ENCODE measurements at places on chromosomes 7 and 10.

- peak; percentile 75 for DNase-seq
These were observed 662.6 kb upstream of the IGFBP3 start for GRCh38 chr7:46583656-46584055.

- no peak for DNase-seq
These were observed 4.5 kb downstream of the STAM start for GRCh38 chr10:17648243-17649035.

DNA sequence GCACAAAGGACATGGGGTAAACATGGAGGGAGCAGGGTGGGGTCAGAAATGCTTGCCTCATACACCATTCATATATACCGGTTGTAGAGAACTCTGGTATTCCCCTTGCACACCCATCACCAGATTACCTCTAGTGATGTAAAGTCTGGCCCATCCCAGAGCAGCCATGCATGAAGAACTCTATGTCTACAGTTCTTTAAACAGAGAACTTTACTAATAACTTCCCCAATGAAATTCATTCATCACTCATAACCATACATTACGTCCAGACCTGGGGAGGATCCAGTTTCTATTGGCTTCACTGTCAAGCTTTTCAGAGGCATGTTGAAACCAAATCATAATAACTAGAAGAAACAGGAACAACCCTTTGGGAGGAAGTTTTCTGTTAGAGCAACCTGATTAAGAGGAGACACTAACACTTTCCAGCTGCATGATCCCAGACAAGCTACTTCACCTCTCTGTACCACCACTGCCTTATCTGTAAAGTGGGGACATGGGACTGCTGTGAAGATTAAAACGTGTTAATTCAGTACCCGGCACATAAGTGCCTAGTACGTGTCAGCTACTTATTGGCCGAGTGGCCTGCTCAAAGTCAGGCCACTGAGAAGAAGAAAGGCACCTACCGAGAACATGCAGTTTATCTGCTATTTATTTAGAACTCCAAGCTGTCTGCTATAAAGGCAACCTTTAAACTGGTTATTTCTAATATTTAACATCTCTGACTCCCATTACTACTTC, 59.7 kb downstream of the IGF2BP3 start:
- no peak for DNase-seq

DNA sequence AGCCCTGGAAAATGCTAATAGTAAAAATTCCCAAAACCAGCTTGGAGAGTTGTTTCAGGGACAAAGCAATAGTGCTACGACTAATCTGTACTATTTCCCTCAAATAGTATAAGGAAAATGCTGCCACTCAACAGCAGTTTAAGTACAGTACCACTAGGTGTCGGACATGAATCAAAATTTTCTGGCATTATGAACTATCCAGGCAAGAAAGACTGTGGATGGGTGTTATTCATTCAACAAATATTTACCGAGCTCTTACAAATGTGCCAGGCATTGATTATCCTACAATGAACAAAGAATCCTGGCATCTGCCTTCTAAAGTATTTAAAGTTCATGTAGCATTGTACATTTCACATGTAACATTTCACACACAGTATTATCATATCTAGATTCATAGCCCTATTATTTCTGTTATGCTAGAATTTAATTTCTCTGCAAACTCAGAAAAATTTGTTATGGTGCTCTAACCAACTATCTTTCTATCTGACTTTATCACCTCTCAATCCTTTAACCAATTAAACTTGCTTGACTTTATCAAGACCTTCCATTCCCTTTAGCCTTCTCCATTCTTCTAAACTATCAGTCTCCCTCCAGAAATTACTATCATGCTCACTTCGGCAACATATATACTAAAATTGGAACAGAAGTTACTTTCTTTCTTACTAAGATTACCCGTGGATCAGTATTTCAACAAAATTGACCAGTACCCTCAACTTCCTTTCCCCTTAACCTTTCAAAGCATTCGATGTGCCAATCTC, 80.6 kb downstream of the ARHGAP21 start:
- peak; percentile 90 for DNase-seq

GRCh38 chr7:37482505-37482904, 33.8 kb upstream of the ELMO1 start:
- no peak for DNase-seq

GRCh38 chr7:104795086-104795485, 218.9 kb upstream of the KMT2E start:
- no peak for DNase-seq

DNA sequence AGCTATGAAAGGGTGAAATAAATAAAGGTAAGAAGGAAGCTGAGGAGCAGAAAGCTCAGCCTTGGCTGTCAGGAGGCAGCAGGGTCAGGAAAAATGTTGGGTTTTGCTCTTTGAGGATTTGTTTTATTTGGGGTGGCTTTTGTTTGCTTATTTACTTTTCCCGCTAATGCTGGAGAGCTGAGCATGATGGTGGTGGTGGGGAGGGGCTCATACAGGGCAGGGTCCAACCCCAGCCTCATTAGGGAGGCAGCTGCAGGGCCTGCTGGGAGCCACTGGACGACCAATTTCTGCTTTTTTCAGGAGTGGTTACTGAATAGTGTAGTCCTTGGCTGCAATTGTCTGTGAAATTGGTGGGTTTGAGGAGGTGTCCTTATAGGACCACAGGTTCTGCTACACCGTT, 36.3 kb downstream of the CCM2 start:
- DNase-seq: no peak

GRCh38 chr10:116026725-116027124, 246.3 kb downstream of the GFRA1 start:
- DNase-seq: no peak

- no peak for DNase-seq
These were observed 23.9 kb upstream of the AP5Z1 start for GRCh38 chr7:4751398-4751947.

GRCh38 chr7:56026538-56026937, 24.7 kb downstream of the PSPH start:
- DNase-seq: peak; percentile 79

GRCh38 chr7:158257001-158257400, 330.6 kb downstream of the PTPRN2 start:
- no peak for DNase-seq

- DNase-seq: peak; percentile 55
These were observed at the start of gene GJC3 for GRCh38 chr7:99928994-99929729. GJC3 (minus strand) TSS chr7:99929620; CDS start chr7:99929620, 0 bp downstream.

DNA sequence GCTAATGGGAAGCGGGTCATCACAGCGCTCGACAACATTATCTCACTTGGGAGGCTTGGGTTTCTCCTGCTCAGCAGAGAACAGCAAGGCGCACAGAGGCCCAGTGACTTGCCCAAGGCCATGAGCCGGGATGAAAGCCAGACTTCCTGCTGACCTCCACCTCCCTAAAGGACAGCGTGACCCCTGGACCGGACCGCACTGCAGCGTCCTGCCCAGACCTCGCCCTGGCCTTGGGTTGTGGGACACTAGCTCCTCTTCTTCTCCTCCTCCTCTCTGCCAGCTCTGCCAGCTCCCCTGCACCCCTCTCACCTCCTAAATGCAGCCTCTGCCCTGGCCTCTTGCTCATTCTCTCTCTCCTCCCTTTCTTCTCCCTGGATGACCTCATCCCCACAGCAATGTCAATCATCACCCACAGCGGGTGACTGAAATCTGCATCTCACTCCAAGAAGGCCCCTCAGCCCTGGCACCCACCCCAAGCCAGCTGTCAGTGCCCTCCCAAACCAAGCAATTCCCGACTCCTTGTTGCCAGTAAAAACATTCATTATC, 19.4 kb downstream of the SPOCK2 start:
- no peak for DNase-seq

DNA sequence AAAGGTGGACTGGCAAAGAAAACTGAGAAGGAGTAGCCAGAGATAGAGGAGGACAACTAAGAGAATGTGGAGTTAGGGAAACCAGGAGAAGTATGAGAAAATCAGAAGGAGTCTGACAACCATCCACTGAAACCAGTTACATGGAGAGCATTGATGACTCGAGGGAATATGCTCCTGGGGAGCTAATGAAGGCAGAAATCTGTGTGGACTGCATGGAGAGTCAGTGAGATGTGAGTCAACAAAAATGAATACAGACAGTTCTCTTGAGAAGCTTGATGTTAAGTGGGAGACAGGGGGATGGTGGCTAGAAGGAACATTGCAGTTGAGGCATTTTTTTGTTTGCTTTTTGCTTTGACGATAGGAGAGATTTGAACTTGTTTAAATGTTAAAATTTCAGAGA, 34.3 kb upstream of the ZNF32 start:
- DNase-seq: no peak

GRCh38 chr10:6473901-6474370, 106.1 kb downstream of the PRKCQ start:
- peak; percentile 16 for DNase-seq

DNA sequence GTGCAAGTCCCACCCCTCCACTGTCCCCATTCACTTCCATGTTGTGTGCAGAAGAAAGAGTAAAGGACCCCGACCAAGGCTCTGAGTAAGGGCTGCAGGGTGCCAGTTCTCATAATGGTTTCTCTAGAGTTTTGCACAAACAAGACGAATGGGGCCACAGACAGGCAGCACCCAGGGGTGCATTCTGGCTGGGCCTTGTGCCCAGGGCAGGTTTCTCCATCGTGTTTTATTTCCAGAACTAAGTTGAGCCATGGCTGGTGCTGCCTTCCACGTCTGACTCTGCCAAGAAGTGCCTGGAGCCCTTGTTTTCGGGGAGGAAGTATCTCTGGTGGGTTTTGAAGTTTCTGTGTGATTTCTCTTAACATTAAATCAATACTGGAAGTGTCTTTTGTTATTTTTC, 95.0 kb upstream of the SDK1 start:
- no peak for DNase-seq

DNA sequence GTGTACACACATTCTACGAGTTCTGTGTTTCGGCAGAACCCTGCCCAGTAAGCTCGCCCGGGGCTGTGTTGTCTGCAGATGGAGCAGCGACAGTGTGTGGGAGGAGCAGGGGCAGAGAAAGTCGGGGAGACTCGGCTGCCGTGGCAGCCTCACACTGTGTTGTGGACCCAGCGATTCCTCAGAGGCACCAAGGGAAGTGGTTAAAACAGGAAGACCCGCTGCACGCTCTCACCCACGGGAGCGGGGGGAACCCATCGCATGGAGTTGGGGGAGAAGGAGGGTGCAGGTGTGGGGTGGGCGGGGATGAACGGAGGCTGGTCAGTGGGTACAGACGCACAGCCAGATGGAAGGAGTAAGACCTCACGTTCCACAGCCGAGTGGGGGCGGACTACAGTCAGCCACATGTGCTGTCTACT, 250.2 kb downstream of the ELFN1 start:
- DNase-seq: no peak

DNA sequence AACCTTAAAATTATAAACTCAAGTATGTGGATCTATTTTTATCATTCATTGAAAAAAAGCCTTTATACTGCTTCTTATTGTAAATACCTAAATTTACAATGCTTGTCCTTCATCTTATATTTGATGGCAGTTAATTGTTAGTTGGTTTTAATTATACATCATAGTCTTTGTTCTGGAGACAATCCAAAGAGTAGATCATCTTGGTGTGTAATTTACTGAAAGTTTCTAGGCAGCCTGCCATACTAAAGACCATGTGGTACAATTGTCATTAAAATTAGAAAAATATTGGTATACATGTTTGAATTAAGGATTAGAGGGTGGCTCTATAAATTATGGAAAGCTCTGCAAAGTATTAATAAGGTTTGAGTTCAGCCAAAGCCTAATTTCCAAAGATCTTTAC, 231.4 kb downstream of the KCND2 start:
- DNase-seq: no peak

- DNase-seq: peak; percentile 87
These were observed 36.1 kb upstream of the CCNY start for GRCh38 chr10:35300063-35300699.

GRCh38 chr7:99123571-99124033, 20.3 kb downstream of the SMURF1 start:
- DNase-seq: peak; percentile 58

GRCh38 chr10:17904564-17904963, 47.2 kb upstream of the SLC39A12 start:
- no peak for DNase-seq

- no peak for DNase-seq
These were observed 652 bp downstream of the KAZALD1 start for GRCh38 chr10:101062232-101063049.

- peak; percentile 20 for DNase-seq
These were observed 356.5 kb upstream of the KLF6 start for GRCh38 chr10:4141471-4141870.

GRCh38 chr10:43963793-43964425, 315.2 kb upstream of the ZNF32 start:
- DNase-seq: no peak

GRCh38 chr10:27612551-27613035, 108.5 kb downstream of the RAB18 start:
- no peak for DNase-seq

DNA sequence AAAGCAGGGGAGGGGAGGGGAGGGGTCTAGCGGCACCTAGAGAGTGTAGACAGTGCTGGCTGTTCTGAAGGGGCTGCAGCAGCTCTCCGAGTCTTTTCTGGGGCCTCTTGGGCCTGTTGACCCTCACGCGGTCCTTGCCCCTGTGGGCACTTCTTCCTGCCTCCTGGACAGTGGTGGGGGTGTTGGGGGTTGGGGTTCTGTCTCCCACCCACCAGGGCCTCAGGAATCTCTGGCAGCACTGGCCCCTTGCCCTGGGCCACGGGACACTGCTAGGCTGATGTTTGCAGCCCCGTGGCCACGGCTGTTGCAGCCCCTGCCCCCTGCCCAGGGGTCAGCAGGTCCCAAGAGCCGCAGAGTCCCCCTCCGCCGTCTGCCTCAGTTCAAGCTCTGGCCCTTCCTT, 68.9 kb upstream of the INPP5A start:
- no peak for DNase-seq

DNA sequence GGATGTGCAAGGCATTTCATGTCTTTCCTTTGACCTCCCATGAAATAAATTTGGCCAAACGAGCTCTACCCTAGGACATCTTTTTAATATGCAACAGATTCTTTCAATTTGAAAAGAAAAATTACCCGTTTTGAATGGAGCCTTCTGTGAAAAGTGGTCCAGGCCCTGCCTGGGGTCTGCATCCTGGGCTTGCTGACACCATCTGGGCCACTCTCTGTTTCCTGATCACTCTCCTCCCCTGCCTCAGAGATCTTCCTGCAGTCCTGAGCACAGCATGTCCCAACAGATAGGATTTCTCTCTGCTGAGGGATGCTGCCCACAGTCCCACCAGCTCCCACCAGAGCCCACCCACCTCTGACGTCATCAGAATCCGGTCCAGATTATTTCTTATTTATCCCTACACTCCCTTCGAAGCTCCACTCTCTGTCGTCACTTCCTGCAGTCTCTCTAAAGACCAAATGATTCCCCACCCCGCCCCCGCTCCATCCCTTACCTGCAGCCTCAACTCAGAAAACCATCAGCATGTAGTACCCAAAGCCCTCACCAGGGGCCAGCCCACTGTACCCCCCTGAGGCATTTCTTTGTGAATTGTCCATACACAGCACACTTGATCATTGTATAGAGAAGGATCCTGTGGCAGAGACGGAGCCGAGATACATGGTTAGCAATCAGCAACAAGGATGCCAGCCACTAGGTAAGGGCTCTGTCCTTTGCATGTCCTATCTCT, 192.1 kb upstream of the MGMT start:
- DNase-seq: no peak

- DNase-seq: no peak
These were observed 209.3 kb downstream of the JAZF1 start for GRCh38 chr7:27971171-27971812.

Data from bronchial epithelial cell (primary cell).